Right atrium auricular region (tissue), 2 donors: ENCODE measurements at places on chromosomes 16 and 17.

DNA sequence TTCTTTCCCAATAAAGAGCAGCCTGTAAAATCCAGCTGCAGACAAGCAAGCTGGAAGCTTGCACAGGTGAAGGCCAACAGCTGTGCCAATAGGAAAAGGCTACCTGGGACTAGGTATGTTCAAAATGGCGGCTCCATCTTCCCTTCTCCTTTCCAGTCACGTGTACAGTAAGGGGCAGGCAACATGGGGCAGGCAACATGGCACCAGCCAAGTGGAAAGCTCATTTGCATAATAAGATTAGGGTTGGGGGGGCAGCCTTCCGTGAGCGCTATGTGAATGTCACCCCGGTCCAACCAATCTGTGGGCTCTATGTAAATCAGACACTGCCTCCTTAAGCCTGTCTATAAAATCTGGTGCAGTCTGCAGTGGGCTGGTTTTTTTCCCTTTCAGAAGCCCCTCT lies 31.3 kb downstream of the TVP23A start:
- DNase-seq = no peak

DNA sequence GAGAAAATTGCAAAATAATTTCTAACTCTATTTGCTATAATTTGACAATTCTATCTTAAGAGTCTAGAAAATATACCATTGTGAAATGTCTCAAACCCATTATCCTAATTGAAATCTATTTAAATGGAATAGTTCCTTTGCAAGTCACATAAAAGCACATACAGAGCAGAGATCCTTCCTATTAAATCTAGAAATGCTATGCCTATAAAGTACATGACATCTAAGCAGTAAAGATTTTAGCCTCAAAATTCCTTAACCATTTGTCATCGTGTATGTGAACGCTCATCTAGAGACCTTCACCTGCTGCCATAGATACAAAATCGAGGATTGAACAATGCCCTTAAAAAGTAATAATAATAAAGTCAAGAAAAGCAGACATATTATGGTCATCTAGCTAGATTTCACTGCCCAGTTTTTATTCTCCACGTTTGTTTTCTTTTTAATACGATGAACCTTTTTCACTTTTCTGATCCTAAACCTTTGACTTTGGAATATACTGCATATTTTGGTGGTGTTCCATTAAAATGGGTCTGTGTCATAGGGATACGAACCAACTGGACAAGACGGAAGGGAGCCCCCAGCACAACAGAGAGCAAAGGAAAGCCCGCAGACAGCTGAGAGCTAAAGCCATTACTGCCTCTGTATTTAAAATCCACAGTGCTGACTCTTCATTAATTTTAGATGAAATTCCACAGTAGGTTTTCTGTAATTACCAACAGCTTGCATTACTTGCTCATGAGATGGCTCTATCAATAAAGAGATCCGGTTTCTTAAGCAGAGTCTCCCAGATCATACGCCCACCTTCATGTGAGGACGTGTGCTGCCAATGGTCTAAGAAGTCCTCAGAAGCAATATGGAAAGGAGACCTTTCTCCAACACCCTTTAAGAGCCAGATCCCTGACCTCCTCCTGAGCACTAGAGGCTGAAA lies 17.6 kb downstream of the TEX2 start:
- DNase-seq = no peak

GRCh38 chr17:7011942-7012254 lies 526 bp upstream of the RNASEK start:
- DNase-seq = no peak

- no peak for DNase-seq
Observed at GRCh38 chr16:15925631-15926030, 23.8 kb upstream of the ABCC1 start.

DNA sequence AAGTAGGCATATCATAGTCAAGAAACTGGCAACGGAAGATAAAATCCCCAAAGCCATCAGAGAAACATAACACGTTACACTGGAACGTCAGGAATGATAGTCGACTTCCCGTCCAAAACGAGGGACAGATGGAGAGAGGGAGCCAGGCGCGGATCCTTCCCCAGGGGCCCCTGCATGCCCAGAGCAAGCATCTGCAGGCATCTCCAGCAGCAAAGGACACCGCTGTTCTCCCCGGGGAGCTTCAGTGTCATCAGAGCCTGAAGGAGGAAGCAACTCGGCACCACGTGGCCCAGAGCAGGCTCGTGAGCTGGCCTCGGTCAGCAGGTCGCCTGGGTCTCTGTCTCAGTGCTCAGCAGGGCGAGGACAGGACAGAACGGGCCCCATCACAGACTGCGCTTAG lies 50.1 kb downstream of the LMF1 start:
- peak; percentile 63 for DNase-seq

DNA sequence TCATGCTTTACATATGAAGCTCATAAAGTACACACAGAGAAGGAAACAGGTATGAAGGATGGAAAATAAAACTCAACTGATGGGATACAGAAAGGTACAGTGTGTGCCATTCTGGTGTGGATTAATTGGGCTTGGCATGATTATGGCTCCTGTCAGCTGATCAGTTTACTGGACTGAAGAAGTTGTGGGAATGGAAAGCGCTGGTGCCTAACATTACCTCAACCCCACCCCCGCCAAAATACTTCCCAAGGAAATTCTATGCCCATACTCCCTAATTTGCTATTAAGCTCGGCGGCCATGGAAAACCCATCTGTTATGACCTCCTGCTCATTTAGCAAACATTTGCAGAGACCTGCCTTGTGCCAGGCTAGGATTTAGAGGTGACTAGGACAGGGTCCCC lies 16.6 kb upstream of the PMFBP1 start:
- DNase-seq = no peak

- DNase-seq = no peak
Observed at GRCh38 chr17:31320791-31321190, 631 bp downstream of the EVI2A start.

DNA sequence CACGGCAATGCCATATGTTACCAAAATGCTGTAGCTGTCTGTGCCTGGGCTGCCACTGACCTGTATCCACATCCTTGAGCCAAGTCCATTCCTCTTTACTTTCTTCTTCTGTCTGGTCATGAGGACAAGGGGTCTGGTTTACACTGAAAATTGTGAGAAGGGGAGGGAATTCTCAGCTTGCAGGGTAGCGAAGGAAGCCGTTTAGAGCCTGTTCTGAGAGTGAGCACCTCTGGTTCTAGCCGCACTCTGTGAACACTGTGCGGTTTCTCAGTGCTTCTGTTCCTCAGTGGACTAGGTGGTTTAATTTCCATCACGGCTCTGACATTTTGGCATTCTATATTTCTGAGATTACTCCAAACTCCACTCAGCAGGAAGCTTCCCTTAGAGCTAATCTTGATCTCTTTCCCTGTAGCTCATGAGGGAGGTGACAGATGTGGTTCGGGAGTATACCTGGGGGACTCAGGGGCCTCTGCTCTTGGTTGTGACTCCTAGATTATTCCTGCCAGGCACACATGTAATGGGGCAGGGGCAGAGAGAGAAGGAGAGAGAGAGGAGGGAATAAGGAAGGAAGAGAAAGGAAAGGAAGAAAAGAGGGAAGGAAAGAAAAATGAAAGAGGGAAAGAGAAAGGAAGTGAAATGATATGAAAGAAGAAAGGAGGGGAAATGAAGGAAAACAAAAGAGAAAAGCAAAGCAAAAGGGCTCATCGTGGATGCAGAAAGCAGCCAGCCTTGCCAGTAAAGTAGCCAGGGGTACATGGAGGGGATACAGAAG lies 14.2 kb upstream of the TBX21 start:
- no peak for DNase-seq

DNA sequence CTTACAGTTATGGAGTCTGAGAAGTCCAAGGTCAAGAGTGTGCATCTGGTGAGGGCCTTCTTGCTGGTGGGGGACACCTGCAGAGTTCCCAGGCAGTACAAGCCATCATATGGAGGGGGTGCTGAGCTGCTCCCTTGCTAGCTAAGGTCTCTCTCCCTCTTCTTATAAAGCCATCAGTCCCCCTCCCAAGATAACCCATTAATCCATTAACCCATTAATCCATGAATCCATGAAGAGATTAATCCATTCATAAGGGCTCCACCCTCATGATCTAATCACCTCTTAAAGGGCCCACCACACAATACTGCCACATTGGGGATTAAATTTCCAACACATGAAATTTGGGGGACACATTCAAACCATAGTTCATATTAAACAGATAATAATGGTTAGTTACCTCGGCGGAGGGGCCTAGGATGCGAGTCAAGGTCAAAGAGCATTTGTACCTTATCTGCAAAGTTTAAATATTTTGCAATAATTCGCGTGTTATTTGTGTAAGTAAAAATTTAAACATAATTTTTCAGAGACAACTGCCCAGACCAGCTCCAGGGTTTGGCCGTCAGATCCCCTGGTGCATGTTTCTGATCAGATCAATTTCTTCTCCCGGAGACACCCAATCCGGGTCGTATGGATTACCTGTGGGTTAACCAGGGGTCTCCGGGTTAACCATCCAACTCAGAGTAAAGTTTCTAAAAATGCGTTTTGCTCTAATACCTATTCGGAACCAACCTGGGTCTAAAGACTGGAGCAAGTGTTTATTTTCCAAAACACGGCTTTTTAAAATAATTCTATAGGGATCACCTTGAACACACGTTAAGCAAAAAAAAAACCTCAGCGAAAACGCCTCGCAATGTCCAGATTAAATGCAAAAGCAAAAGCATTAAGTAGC lies 740 bp upstream of the POLR3E start:
- DNase-seq = no peak

DNA sequence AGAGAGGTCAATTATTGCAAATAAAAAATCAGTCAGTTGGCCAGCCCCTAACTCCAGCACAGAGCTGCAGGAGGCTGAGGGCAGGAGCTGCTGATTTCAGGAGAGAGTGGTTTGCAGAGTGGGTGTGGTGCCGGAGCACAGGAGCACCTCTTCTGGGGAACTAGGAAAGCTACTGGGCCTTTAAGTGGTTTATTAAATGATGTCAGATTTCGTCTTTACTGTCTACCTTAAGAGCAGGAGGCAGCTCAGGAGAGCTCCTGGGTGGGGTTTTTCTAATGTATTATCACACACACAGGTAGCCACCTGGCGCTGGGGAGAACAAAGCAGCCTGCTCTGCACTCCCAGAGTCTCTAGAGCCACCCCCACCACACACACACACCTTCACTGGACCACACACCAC lies 11.5 kb upstream of the HAS3 start:
- DNase-seq = no peak

GRCh38 chr17:39973496-39973895 lies 7.1 kb upstream of the PSMD3 start:
- DNase-seq = no peak

- no peak for DNase-seq
Observed at GRCh38 chr17:55757659-55758058, 6.8 kb downstream of the PCTP start.

GRCh38 chr17:76130473-76130872 lies 10.6 kb downstream of the FOXJ1 start:
- DNase-seq = no peak

- DNase-seq = peak; percentile 97
Observed at GRCh38 chr16:352547-353403, at the start of gene AXIN1. Gene AXIN1 (minus strand): TSS chr16:352723. CDS start chr16:347025, 5,698 bp downstream.

DNA sequence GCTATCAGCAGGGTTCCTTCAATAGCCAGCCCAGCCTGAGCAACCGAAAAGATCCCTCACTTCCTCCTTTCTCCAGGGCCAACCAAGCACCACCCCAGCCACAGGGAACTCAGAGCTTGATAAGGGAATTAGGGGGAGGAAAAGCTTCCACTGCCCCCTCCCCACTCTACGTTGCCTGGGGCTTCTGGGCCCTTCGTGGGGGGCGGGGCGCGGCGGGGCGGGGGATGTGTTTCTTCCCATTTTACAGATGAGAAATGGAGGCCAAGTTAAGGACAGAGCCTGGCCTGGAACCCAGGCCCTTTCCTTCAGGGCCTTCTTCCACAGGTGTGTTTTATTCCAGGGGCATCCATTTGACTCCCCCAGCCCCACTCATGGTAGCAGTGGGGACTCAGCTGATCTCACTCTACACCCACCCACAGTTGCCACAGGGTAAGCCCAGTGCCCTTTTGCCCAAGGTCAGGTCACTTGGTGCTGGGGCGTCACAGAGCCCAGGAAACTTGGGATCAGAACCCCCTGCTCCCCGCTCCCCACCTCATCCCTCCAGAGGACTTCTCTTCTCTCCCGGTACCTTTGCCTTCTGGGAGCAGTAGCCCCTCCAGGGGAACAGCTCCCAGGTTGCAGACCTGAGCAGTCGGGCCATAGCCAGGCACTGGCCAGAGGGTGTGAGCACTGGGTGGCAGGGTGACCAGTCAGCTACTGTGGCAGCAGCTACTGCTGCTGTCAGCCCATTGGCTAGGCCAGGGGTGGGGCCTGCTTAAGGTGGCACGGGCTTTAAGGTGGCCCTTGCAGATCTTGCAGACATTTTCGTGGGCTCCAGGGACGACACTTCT lies at the start of gene LDHD:
Gene LDHD (minus strand): TSS at position 700 of the 830 bp plus-strand sequence. CDS start 60 bp downstream, at position 640.
- DNase-seq = peak; percentile 90

DNA sequence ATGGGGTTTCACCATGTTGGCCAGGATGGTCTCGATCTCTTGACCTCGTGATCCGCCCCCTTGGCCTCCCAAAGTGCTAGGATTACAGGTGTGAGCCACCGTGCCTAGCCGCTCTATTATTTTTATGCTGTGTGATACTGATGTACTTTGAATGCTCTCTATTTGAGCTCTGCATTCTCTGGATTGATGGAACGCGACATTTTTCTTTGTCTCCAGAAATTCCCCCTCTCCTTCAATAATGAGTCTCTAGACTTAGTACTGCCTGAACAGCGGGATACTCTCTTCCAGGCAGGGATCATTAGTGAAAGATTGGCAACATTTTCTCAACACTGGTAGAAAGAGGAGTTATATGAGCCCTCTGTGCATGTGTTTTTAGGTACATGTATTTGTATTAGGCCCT lies 93.3 kb upstream of the CLEC3A start:
- DNase-seq = no peak
